ENCODE measurements at places on chromosomes 16 and 17. TPM values are rescaled to one million over a fixed set of nuclear protein-coding genes. Genes with fewer than 3 reads are reported as not detected.

DNA sequence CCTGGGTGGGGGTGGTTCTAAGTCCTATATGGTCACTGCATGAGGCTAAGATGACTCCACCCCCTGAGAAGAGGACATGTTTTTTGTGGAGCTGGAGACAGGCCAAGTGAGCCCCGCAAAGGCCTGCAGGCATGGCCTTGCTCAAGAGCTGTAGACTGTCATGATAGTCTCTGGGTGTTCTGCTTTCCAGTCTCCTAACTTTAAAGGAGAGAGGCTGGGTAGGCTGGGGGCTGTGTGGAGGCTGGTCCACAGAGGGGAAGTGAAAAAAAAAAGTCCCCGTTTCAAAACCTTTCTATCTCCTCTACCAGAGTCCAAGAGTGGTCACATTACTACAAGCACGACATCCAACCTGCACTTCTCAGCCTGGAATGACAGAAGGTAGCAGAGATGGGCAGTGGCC, 27.1 kb downstream of the CDRT4 start:
- no peak for DNase-seq
- no peaks in the 10 kb centered on the region for H3K27me3 ChIP-seq
- H3K4me3 ChIP-seq = no peak overlapping the region
- H3K4me1 ChIP-seq = peaks cover 17% of the 10 kb centered on the region
- peaks cover 19% of the 10 kb centered on the region for H3K36me3 ChIP-seq

- H3K27ac ChIP-seq = no peak overlapping the region
- H3K27me3 ChIP-seq = no peaks in the 10 kb centered on the region
- peaks cover 6% of the 10 kb centered on the region for H3K4me1 ChIP-seq
- peaks cover 21% of the 10 kb centered on the region for H3K36me3 ChIP-seq
Observed at GRCh38 chr17:51005768-51006167, 114.9 kb downstream of the SPAG9 start.

PROCA1 gene
- 5.5 TPM for total RNA-seq

DGKE gene
- 24.6 TPM for total RNA-seq

DNA sequence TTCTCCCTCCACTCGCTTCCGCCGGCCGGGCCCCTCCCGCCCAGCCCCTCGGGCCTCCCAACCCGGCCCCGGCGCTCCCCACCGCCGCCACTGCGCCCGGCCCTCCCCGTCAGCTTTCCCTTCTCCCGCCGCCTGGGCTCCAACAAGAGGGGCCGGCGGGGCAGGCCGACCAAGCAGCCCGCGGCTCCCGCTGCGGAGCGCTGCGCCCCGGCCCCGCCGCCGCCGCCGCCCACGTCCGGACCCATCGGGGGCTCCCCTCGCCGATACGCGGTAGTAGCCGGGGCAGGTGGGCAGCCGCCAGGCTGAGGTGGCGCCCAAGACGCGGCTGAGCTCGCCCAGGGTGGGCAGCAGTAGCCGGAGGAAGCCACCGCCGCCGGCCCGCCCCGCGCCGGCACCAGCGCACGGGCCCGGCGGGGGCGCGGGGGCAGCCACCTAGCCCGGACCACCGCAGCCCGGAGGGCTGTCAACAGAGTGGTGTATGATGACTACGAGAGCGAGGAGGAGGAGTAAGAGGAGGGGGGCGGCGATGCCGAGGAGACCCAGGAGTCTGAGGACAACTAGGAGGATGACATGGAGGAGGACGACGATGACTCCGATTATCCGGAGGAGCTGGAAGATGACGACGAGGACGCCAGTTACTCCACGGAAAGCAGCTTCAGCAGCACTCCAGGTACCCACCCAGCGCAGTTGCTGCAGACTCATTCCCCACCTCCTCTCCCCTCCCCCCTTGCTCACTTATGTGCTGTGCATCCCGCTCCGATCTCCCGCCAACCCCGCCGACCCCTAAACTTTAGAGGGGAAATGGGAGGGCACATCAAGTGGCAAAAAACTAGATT, 498 bp downstream of the LRRC37B start:
- peak; percentile 51 for DNase-seq
- no peaks in the 10 kb centered on the region for H3K27me3 ChIP-seq
- H3K36me3 ChIP-seq = peaks cover 21% of the 10 kb centered on the region
- peak overlapping the region; percentile 84 for H3K4me3 ChIP-seq

NUPR1 gene
- total RNA-seq = not detected

- no peak overlapping the region for H3K4me3 ChIP-seq
- H3K4me1 ChIP-seq = peaks cover 27% of the 10 kb centered on the region
- no peak overlapping the region for H3K27ac ChIP-seq
- peaks cover 30% of the 10 kb centered on the region for H3K27me3 ChIP-seq
Observed at GRCh38 chr17:74453665-74454196, 12.7 kb upstream of the CD300A start.

KRT15 gene
- not detected for total RNA-seq

- H3K27me3 ChIP-seq = no peaks in the 10 kb centered on the region
- peaks cover 52% of the 10 kb centered on the region for H3K36me3 ChIP-seq
- no peak overlapping the region for H3K27ac ChIP-seq
- DNase-seq = no peak
- peaks cover 75% of the 10 kb centered on the region for H3K4me1 ChIP-seq
- peak overlapping the region; percentile 92 for H3K4me3 ChIP-seq
Observed at GRCh38 chr17:64126918-64127317, 3.0 kb downstream of the ERN1 start.

LHX1 gene
- not detected for total RNA-seq

DNA sequence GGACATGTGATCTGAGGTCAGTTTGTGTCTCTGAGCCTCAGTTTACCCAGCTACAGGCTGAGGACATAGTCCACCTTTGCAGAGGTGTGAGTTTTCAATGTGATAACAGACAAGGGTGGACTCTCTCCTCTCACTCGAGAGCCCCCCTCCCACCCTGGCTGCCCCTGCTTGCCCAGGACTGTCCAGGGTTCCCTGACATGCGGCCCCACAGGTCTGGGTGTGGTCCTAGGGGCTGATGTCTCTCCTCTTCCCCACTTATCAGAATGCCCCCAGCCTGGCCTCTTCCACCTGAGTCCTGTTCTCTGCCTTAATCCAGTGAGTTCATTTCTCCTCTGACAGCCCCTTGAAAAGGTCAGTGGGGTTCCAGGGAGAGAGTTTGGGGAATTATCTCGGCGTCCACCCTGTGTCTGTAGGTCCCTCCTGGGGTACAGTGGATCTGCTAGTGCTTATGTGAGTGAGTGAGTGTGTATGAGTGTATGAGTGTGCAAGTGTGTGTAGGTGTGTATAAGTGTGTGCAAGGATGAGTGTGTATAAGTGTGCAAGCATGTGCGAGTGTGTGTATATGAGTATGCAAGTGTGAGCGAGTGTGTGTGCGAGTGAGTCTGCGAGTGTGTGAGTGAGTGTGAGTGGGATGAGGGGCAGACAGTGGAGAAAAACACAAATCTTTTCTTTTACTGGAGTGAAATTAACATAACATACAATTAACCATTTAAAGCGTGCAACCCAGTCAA, 175.0 kb downstream of the IRF8 start:
- no peak for DNase-seq
- H3K36me3 ChIP-seq = no peaks in the 10 kb centered on the region
- no peaks in the 10 kb centered on the region for H3K4me1 ChIP-seq
- no peak overlapping the region for H3K27ac ChIP-seq
- H3K27me3 ChIP-seq = no peaks in the 10 kb centered on the region
- no peak overlapping the region for H3K4me3 ChIP-seq

SOST gene
- not detected for total RNA-seq

All from activated CD4-positive, alpha-beta T cell treated with anti-CD3 and anti-CD28 coated beads, Interleukin-2, amount 10 ng/mL, durations not matched to agents 7 days and 5 days (primary cell).